ENCODE measurements at places on chromosomes 12 and 14. TPM values are rescaled to one million over a fixed set of nuclear protein-coding genes. Genes with fewer than 3 reads are reported as not detected.
A peak's percentile ranks its signal among the peaks of the same experiment; 100 is the strongest.

The ZBTB42 gene
- 3.3 TPM for total RNA-seq

The CLEC2D gene
- total RNA-seq = 173 TPM

The RIPK3 gene
- 22.7 TPM for total RNA-seq

The CATSPERB gene
- 4.1 TPM for total RNA-seq

The ADAMTS20 gene
- not detected for total RNA-seq

The GDF3 gene
- not detected for total RNA-seq

The TMEM132C gene
- total RNA-seq = not detected

The GRIN2B gene
- not detected for total RNA-seq

- H3K36me3 ChIP-seq = peaks cover 2% of the 10 kb centered on the region
- peaks cover 4% of the 10 kb centered on the region for H3K4me1 ChIP-seq
- H3K4me3 ChIP-seq = no peak overlapping the region
- no peak for DNase-seq
- H3K27me3 ChIP-seq = peaks cover 80% of the 10 kb centered on the region
These were observed 42.4 kb upstream of the CLMN start for GRCh38 chr14:95362138-95362494.

- H3K4me1 ChIP-seq = no peaks in the 10 kb centered on the region
- no peak overlapping the region for H3K27ac ChIP-seq
- H3K36me3 ChIP-seq = no peaks in the 10 kb centered on the region
These were observed 118.7 kb upstream of the TSPAN8 start for GRCh38 chr12:71276541-71276940.

GRCh38 chr14:90419200-90419599 lies 22.4 kb downstream of the CALM1 start:
- DNase-seq = no peak
- H3K27me3 ChIP-seq = no peaks in the 10 kb centered on the region
- no peak overlapping the region for H3K4me3 ChIP-seq
- H3K36me3 ChIP-seq = no peaks in the 10 kb centered on the region
- no peak overlapping the region for H3K27ac ChIP-seq

DNA sequence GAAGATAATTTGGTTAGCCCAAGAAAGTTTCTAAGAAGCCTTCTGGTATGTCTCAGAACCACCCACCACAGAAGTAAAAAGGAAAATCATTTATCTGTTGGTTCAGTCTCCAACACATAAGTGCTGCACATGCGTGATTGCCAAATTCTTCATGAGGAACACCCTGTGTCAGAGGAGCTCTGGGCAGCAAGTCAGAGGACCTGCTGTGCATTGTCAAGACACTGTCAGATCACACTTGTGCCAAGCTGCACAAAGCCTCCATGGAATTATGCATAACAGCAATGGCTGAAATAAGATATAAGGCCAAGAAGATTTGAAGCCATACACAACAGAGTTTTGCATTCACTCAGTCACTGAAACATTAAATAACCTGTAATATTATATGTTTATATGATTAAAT lies 1304.7 kb upstream of the FLRT2 start:
- H3K36me3 ChIP-seq = no peaks in the 10 kb centered on the region
- no peaks in the 10 kb centered on the region for H3K27me3 ChIP-seq
- DNase-seq = no peak
- no peak overlapping the region for H3K27ac ChIP-seq

DNA sequence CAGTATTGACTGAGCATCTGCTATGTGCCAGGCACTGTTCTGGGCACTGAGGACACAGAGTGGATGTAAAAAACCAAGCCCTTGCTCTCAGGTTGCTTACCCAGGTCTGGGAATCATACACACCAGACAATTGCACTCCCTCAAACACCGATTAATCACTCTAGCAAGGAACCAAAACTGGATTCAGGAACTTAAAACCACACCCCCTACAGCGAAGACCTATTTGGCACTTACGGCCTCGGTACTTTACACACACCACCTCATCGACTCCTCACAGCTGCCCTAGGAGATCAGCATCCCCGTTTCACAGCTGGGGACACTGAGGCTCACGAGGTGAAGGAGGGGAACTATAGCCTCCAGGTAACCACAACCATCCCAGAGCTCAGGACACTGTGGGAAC lies 1.6 kb downstream of the GLTP start:
- H3K27me3 ChIP-seq = no peaks in the 10 kb centered on the region
- peaks cover 5% of the 10 kb centered on the region for H3K36me3 ChIP-seq
- H3K4me3 ChIP-seq = peak overlapping the region; percentile 98
- no peak for DNase-seq
- peaks cover 50% of the 10 kb centered on the region for H3K4me1 ChIP-seq
- peak overlapping the region; percentile 93 for H3K27ac ChIP-seq

GRCh38 chr14:67332468-67332867 lies 27.1 kb downstream of the ATP6V1D start:
- H3K36me3 ChIP-seq = peaks cover 6% of the 10 kb centered on the region
- H3K4me1 ChIP-seq = peaks cover 3% of the 10 kb centered on the region
- no peaks in the 10 kb centered on the region for H3K27me3 ChIP-seq
- H3K27ac ChIP-seq = no peak overlapping the region
- no peak overlapping the region for H3K4me3 ChIP-seq

- H3K27ac ChIP-seq = no peak overlapping the region
- peaks cover 26% of the 10 kb centered on the region for H3K27me3 ChIP-seq
- no peak overlapping the region for H3K4me3 ChIP-seq
- no peaks in the 10 kb centered on the region for H3K36me3 ChIP-seq
- H3K4me1 ChIP-seq = no peaks in the 10 kb centered on the region
These were observed 51.5 kb downstream of the LMNTD1 start for GRCh38 chr12:25501549-25501948.

Data from T-helper 17 cell (primary cell).